ENCODE measurements at places on chromosomes 1 and 21.

DNA sequence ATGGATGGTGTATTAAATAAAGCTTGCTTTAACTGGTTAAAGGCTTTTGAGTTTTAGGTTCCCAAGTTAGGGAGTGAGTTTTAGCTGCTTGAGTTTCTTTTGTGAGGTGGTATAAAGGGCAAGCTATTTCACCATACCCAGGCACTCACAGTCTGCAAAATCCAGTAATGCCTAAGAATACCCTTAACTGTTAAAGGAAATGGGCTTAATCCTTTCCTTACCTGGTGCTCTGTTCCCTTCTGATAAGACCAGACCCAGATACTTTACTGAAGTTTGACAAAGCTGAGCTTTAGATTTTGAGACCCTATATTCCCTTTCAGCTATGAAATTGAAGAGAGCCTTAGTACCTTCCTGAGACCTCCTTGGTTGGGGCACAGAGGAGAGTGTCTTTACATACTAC, 30.3 kb downstream of the MSTO1 start:
- DNase-seq: no peak

DNA sequence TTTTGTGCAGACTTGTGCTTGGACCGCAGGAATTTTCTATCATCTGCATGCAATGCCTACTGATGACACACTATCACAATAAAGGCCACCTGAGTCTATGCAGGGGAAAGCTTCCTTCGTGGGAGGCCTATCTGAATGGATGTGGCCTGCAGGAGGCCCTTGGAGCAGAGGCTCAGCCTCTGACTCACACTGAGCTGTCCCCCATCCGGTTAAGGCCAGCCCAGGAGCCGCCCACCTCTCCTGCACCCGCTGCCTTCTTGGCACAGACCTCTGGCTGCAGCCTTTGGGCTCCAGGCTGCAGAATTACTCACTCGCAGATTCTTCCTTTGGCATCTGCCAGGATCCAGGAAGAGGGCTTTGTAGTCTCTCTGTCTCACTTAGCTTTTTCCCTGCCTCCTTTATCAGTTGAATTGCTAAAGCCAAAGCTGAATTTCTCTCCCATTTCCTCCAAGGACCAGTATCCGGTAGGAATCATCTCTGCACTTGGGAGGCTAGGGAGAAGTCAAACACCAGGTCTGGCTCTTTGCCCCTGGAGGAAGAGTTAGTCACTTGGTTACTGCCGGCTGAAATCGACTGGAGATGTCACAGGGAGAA, 65.1 kb upstream of the JUN start:
- DNase-seq: no peak

GRCh38 chr1:188463919-188464318, 1635.2 kb downstream of the PLA2G4A start:
- DNase-seq: no peak

DNA sequence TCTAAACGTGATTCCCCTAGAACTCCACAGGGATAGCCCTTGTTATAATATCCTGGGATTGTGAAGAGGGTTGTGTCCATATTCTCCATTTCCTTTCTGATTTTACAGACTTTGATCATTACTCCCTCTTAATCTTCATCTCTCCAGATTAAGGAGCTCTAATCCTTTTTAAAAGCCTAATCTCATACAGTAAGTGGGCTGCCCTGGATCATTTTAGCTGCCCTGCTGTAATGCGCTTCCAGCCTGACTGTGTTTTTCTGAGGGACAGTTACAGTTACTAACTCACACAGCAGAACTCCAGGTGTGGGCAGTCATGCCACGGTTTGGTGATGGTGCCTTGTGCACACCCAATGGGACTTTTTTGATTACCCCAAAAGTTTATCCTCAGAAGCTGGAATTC, 33.5 kb downstream of the PROX1 start:
- DNase-seq: no peak

Data from prostate gland (tissue), 2 donors.